ENCODE measurements at places on chromosomes 4 and X. TPM values are rescaled to one million over a fixed set of nuclear protein-coding genes. Genes with fewer than 3 reads are reported as not detected.

ERAS gene
- total RNA-seq = not detected

DCAF4L1 gene
- total RNA-seq = 0.11 TPM

MAGEA3 gene
- total RNA-seq = not detected

SLIT2 gene
- 82.4 TPM for total RNA-seq

GSX2 gene
- not detected for total RNA-seq

TEX11 gene
- total RNA-seq = not detected

SLC49A3 gene
- total RNA-seq = 3.9 TPM

PAGE2 gene
- total RNA-seq = not detected

SOX3 gene
- not detected for total RNA-seq

XAGE1A gene
- total RNA-seq = not detected

APLN gene
- total RNA-seq = 0.11 TPM

RASGEF1B gene
- total RNA-seq = 2.7 TPM

RTL9 gene
- total RNA-seq = under 0.01 TPM

ZNF141 gene
- total RNA-seq = 11.5 TPM

FHDC1 gene
- total RNA-seq = 4.7 TPM

RPL34 gene
- 544 TPM for total RNA-seq

FAM47A gene
- not detected for total RNA-seq

CYSLTR1 gene
- total RNA-seq = not detected

LCORL gene
- 18.1 TPM for total RNA-seq

SLC25A5 gene
- total RNA-seq = 193 TPM

NIPAL1 gene
- 10.8 TPM for total RNA-seq

TMEM35A gene
- total RNA-seq = not detected

GRID2 gene
- not detected for total RNA-seq

SPANXN4 gene
- not detected for total RNA-seq

TRAM1L1 gene
- 6.3 TPM for total RNA-seq

IL3RA gene
- total RNA-seq = not detected

IL1RAPL1 gene
- total RNA-seq = not detected

UGT2A3 gene
- not detected for total RNA-seq

C4orf17 gene
- total RNA-seq = not detected

CLCN4 gene
- total RNA-seq = 11.0 TPM

NXF2B gene
- not detected for total RNA-seq

BMPR1B gene
- total RNA-seq = 3.1 TPM

NONO gene
- total RNA-seq = 382 TPM

LGI2 gene
- not detected for total RNA-seq

UXT gene
- total RNA-seq = 111 TPM

SMIM31 gene
- total RNA-seq = not detected

TMEM271 gene
- not detected for total RNA-seq
